RWPE1 (cell line): ENCODE measurements at places on chromosomes 3 and 15.
A peak's percentile ranks its signal among the peaks of the same experiment; 100 is the strongest.

- no peak for DNase-seq
Measured at GRCh38 chr15:28930476-28931291, 44.9 kb downstream of the APBA2 start.

- DNase-seq = no peak
Measured at GRCh38 chr15:67104510-67104909, 39.1 kb downstream of the SMAD3 start.

- no peak for DNase-seq
Measured at GRCh38 chr3:5840056-5840455, 652.5 kb downstream of the EDEM1 start.

- DNase-seq = no peak
Measured at GRCh38 chr15:43439268-43439667, 53.7 kb downstream of the TP53BP1 start.

DNA sequence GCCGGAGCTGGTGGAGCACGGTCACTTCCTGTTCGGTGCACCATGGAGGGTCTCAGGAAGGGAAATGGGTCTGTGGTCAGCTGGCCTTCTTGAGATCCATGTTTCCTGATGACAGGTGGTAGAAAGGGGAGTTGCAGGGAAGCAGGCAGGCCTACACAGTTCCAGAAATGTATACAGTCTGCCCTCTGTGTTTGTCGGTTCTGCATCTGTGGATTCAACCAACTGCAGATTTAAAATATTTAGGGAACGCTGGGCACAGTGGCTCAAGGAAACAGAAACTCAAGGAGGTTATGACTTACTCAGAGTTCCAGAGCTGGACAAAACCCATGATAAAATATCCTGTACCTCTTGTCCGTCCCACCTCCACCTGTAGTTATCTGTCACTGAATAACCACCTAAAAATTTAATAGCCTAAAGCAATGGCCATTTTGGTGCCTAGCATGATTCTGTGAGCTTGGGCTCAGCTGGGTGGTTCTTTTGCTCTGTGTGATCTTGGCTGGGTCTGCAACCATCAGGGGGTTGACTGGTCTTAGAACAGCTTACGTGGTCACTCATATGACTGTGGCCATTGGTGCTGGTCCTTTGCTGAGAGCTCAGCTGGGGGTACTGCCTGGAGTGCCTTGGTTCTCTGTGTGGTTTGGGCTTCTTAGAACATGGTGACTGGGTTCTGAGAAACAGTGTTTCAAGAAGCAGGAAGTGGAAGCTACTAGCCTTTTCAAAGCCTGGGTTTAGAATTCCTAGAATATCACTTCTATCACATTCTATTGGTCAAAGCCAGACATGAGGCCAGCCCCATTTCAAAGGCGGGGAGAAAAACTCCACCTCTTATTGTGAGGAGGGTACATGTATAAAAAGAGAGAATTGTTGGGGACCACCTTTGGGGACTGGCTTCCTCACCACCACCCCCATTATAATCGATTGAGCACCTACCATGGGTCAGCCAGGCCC is 239.7 kb upstream of the BHLHE40 start:
- no peak for DNase-seq

- no peak for DNase-seq
Measured at GRCh38 chr15:47610736-47611135, 106.6 kb upstream of the SEMA6D start.

GRCh38 chr15:74156678-74157411 is 16.7 kb upstream of the ISLR start:
- no peak for DNase-seq

DNA sequence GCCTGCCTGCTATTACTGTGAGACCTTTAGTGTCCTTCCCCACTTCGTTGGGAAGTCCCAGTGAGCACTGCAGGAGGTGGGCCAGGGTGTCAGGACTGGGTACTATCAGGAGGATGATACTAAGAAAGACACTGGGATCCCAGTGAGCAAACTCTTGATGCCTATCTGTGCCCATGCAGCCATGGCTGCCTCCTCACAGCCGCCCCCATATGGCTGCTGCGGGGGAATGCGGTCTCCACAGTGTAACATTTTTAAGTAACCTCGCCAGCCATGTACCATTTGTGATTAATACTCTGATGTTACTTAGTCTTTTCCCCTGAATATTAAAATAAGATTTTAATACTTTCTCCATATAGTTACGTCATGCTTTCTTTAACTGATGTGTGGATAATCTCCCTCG is 312.2 kb downstream of the RYR3 start:
- no peak for DNase-seq

GRCh38 chr15:84821501-84822021 is 4.4 kb downstream of the ALPK3 start:
- no peak for DNase-seq

DNA sequence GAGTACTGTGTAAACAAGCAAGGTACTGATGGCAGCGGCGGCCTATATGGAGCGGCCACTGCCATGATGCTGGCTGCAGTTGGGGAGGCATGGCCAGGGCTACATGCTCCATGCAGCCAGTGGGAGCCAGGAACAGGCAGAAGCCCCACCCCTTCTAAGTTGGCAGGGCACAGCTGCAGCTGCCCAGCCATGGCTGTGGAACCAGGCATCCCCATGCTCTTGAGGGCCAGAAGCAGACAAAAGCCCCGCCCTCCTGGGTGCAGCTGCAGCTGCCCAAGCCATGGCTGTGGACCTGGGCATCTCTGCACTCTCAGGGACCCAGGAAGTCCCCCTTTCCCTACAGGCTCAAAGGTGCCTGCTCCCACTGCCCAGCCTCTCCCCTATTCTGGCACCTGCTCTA is 150.9 kb downstream of the FMN1 start:
- DNase-seq = no peak

- no peak for DNase-seq
Measured at GRCh38 chr3:193897288-193897687, 238.7 kb upstream of the HES1 start.

GRCh38 chr3:127774647-127775046 is 47.7 kb downstream of the MGLL start:
- DNase-seq = no peak

- DNase-seq = peak; percentile 92
Measured at GRCh38 chr3:149180057-149180573, 41.5 kb downstream of the CP start.

- peak; percentile 30 for DNase-seq
Measured at GRCh38 chr3:68972358-68972979, 40.1 kb upstream of the TAFA4 start.

DNA sequence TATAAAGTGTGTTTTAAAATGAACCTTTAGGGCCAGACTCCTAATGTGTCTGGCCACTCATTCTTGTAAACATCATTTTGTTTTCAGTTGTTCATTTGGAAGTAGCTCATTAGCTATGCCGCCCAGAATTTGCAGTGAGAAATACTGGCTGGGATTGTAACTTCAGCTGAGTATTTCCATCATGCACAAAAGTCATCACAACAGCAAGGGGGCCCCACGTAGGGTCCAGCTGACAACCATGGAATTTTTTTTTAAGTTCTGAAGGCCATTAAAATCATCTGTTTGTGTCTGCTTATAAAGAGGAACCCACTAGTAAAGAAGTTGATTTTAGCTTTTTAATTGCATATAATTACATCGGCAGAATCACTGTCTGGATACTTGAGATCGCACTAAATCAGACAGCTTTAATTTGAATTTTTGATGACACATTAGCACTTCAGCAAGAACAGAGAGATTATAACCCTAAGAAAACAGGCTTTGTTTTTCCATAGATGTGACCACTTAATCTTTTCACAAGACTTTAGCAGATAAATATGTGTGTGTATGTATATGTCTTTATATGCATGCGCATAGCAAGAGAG is 46.3 kb upstream of the SKOR1 start:
- no peak for DNase-seq

- no peak for DNase-seq
Measured at GRCh38 chr3:38878646-38879045, 62.6 kb upstream of the SCN10A start.

DNA sequence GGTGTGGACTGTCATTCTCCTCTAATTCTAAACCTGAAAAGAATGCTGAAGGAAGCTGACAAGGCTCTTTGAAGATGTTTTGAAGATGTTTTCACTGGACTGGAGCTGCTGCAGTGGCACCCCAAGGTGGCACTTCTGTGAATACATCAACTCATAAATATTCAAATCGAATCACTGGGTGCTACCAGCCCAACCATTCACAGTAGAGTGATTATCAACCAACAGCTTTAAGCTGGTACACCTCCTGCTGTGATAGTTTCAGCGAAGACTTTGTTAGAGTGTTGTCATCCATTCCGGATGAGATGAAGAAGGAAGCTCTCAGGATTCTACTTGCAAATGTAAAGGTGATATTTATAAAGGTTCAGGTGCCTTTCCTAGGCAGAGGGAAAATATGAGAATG is 106.6 kb downstream of the LSAMP start:
- no peak for DNase-seq

- DNase-seq = no peak
Measured at GRCh38 chr3:185583925-185584324, 2.2 kb upstream of the SENP2 start.

GRCh38 chr3:110903771-110904519 is 167.7 kb upstream of the NECTIN3 start:
- no peak for DNase-seq

- no peak for DNase-seq
Measured at GRCh38 chr3:37494216-37494615, 319.8 kb upstream of the LRRFIP2 start.

GRCh38 chr3:24154013-24154695 is 209.1 kb downstream of the NR1D2 start:
- DNase-seq = no peak

GRCh38 chr3:150739200-150739863 is 23.6 kb downstream of the SIAH2 start:
- no peak for DNase-seq

GRCh38 chr3:52025453-52025852 is 29.8 kb upstream of the RPL29 start:
- no peak for DNase-seq

GRCh38 chr15:83955806-83956265 is 279.7 kb upstream of the GOLGA6L4 start:
- DNase-seq = no peak

DNA sequence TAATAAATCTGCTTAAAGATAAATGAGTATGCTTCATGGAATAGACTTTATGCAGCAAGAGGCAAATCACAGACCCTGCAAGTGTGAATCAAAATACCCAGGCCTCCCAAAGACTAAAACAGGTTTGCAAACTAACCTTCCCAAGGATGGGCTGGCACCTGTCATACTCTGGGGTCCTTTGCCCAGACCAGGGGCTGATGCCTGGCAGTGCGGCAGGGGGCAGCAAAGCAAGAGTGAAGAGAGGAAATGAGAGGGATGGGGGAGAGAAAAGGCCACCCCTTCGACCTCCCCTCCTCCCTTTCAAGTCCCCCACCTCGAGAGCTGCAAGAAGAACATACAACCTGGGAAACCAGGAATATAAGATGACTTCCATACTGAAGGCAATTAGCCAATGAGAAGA is 31.8 kb downstream of the XXYLT1 start:
- no peak for DNase-seq

DNA sequence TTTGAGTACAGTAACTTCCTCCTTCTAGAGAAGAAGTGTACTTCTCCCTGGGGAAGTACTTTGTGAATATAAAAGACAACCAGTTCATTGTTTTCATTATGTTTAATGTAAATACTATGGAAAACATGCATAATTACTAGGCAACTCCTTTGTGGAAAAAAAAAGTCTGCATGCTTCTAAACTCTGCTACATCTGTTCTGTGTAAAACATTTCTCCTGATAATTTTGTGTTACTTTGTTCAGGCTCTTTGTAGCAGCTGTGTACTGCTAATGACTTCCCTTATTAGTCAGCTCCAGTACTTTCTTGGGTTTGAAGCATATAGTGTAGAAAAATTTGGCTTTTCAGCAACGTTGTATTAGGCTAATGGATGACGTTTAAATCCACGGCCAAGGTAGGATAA is 111.6 kb downstream of the FEZF2 start:
- DNase-seq = no peak

- no peak for DNase-seq
Measured at GRCh38 chr15:49471733-49472132, 48.7 kb downstream of the FGF7 start.

DNA sequence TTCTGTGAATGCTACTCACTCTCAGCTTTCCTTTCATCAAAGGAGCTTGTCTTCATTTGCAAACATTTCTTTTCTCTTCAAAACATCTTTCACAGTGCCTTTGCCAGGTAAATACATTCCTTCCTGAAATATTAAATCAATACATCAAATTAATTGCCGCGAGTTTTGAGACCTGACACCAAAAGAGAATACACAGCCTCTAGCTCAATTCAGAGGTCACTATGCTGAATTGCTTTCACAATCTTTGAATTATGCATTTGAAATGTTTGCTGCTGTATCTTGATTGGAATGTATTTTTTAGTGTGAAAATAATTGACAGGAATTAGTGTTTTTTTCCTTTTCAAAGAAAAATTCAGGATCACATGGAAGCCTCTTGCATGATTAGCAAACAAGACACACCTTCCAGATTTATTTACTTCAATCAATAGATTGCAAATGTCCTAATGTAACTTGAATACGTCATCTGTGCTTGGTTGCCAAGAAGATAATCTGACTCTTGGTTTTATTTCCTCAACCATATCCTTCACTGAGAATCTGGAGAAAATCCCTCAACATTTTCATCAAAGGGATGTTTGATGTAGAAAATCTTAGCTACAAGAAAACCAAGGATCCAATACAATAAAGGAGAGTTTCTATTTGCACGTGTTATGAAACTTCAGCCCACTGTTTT is 83.6 kb downstream of the KCNH8 start:
- DNase-seq = no peak

DNA sequence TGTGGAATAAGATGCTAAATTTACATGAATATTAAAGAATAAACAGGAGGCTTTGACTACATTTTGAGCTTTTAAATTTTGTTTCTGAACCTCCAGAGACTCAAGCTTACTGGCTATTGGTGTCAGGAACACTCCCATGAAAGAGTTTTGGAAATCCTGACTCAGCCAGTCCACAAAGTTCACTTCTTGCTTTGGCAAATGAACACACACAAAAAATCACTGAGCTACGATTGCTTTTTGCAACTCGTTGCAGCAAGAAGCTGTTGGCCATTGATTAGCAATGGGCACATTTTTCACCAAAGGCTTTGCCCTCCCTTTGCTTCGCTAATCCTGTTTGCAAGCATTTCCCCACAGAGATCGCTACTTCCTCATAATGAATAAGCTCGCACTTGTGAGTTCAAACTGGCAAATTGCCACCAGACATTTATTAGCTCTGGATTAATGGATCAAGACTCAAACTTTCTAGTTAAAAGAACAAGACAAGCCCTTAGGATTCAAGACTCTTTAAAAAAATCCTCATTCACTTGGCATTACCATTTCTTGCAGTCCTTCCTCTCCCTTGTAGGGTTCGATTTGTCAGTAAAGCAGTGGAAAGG is 343.2 kb upstream of the ONECUT1 start:
- no peak for DNase-seq

- DNase-seq = no peak
Measured at GRCh38 chr3:99601515-99601914, 36.9 kb upstream of the COL8A1 start.

DNA sequence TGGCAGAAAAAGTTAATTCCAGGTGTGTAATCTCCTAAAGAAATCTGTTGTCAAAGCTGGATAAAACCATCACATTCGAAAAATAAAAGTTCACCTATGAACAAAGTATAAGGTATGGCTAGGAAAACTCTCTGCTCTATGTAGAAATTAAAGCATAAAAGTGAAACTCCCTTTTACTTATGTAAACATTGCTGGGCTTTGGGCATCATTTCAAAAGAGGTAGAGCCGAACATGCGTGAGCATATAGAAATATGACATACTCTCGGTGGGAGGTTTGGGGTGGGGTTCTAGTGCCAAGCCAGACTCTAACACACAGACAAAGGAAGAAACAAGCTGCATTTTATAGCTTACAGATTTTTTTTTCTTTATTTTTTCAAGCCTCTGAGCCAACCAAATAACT is 306.8 kb upstream of the ATP11B start:
- no peak for DNase-seq
